Endothelial cell of umbilical vein (primary cell): ENCODE measurements at places on chromosomes 5 and 9. TPM values are rescaled to one million over a fixed set of nuclear protein-coding genes. Genes with fewer than 3 reads are reported as not detected.

Gene ECSCR
- total RNA-seq = 365 and 377 TPM in 2 replicates

- H3K4me1 ChIP-seq = no peaks in the 10 kb centered on the region
- no peak overlapping the region for H3K27ac ChIP-seq
- H3K4me3 ChIP-seq = no peak overlapping the region
- no peaks in the 10 kb centered on the region for H3K36me3 ChIP-seq
Measured at GRCh38 chr5:170971-171800, 20.1 kb upstream of the LRRC14B start.

DNA sequence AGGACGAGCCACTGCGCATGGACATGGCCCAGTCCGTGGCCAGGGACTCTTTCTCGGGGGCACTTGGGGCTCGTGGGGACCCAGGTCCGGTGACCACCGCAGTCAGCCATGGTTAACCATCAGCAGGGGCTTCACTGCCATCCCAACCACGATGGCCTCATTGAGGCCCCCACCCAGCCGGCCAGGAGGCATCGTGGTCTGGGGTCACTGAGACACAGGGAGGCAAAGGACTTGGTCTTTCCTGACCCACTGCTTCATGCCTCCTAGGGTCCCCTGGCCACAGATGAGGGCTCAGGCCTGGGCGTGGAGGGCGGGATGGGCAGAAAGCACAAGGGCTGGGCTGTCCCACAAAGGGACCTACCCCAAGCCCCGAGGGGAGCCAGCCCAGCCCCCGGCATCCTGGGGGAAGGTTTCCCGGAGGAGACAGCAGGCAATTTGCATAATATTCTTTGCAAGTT, 6.6 kb downstream of the NACC2 start:
- H3K4me1 ChIP-seq = peaks cover 15% of the 10 kb centered on the region
- no peaks in the 10 kb centered on the region for H3K27me3 ChIP-seq
- DNase-seq = no peak

Gene EGFL7
- 1,042 and 1,043 TPM in 2 replicates for total RNA-seq

DNA sequence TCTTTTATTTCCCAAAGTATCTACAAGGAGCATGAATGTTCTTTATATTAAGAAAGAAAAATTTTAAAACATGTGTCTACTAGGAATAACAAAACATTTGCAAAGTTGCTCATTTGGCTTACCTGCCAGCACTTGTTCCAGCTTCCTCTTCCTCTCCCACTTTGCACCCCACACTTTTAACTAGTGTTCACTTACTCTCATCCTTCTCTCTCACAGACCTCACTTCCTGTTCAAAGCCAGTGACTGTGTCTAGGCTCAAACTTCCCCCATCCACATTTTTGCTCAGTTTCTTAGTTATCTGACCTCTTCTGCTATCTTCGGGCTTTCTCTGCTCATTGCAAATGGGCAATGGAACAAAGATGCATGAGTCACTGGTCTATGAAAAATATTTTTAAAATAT, 512.2 kb upstream of the ZNF462 start:
- H3K27ac ChIP-seq = no peak overlapping the region
- no peak for DNase-seq
- H3K4me3 ChIP-seq = no peak overlapping the region
- H3K27me3 ChIP-seq = no peaks in the 10 kb centered on the region
- no peaks in the 10 kb centered on the region for H3K36me3 ChIP-seq
- no peaks in the 10 kb centered on the region for H3K4me1 ChIP-seq

GRCh38 chr5:36301858-36302603, at the start of gene RANBP3L:
Gene RANBP3L, minus strand, starts transcription at chr5:36301902. Its CDS starts 486 bp downstream, at chr5:36301416.
- no peak within 1 kb of the TSS for H3K4me3 ChIP-seq
- H3K36me3 ChIP-seq = no peaks in the 10 kb centered on the region
- H3K27ac ChIP-seq = no peak within 1 kb of the TSS
- H3K27me3 ChIP-seq = no peaks in the 10 kb centered on the region
- DNase-seq = peak; percentile 69
- H3K4me1 ChIP-seq = no peaks in the 10 kb centered on the region
